Upper lobe of left lung (tissue), 6 donors: ENCODE measurements at places on chromosomes 1 and 21. TPM values are rescaled to one million over a fixed set of nuclear protein-coding genes. Genes with fewer than 3 reads are reported as not detected.

Gene RORC
- 28.3 TPM for total RNA-seq

Gene TTC24
- total RNA-seq, result not detected

Gene FCRL1
- 15.8 TPM for total RNA-seq

Gene MRAP
- total RNA-seq, result not detected

Gene CAPN8
- 78.6 TPM for total RNA-seq

Gene ZYG11A
- 0.10 TPM for total RNA-seq

Gene C1orf210
- total RNA-seq, result 12.5 TPM

Gene HUNK
- 2.6 TPM for total RNA-seq

Gene MSTO1
- 82.8 TPM for total RNA-seq

Gene NBPF6
- total RNA-seq, result not detected

Gene CNR2
- 0.30 TPM for total RNA-seq

Gene CAPZB
- total RNA-seq, result 253 TPM

- no peak overlapping the region for H3K4me3 ChIP-seq
- no peak overlapping the region for H3K27ac ChIP-seq
- H3K27me3 ChIP-seq, result no peaks in the 10 kb centered on the region
- no peaks in the 10 kb centered on the region for H3K36me3 ChIP-seq
Measured at GRCh38 chr1:204509186-204509635, 7.0 kb upstream of the MDM4 start.

DNA sequence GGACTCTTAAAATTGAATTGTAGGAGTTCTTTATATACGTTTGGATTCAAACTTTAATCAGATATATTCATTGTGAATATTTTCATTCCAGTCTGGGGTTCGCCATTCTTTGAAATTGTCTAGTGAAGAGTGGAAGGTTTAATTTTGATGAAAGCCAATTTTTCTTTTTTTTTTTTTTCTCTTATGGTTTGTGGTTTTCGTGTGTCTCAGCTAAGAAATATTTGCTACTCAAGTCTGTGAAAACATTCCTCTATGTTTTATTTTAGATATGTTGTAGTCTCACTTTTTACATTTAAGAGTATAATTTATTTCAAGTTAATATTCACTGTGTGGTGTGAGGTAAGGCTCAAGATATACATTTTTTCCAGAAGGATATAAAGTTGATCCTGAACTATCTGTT lies 220.5 kb downstream of the KCNT2 start:
- no peaks in the 10 kb centered on the region for H3K27me3 ChIP-seq
- no peak for DNase-seq
- H3K4me1 ChIP-seq, result no peaks in the 10 kb centered on the region
- H3K36me3 ChIP-seq, result no peaks in the 10 kb centered on the region
- no peak overlapping the region for H3K4me3 ChIP-seq

GRCh38 chr1:155226188-155226909 lies 17.9 kb downstream of the MTX1 start:
- DNase-seq, result peak; percentile 86
- no peaks in the 10 kb centered on the region for H3K27me3 ChIP-seq
- no peaks in the 10 kb centered on the region for H3K36me3 ChIP-seq
- peak overlapping the region; percentile 86 for H3K27ac ChIP-seq
- H3K4me1 ChIP-seq, result peaks cover 26% of the 10 kb centered on the region

GRCh38 chr1:53277326-53277725 lies 39.0 kb upstream of the MAGOH start:
- DNase-seq, result no peak
- no peaks in the 10 kb centered on the region for H3K36me3 ChIP-seq
- no peak overlapping the region for H3K4me3 ChIP-seq
- no peak overlapping the region for H3K27ac ChIP-seq

DNA sequence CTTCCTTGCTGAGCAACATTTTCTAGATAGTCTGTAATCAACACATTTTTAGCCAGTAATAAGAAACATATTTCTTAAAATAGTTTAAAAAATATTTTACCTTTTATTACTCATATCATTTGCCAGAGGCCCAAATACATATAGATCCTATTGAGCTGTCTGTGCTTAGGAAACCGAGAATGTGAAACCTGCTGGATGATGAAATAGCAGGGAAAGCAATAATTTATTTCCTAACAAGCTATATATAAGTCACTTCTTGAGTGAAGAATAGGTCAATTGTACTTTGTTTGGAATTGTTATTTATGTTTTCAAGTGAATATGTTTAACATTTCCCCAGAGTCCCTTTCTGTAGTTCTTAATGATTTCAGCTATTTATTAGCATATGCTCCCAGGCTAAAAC lies 339.9 kb upstream of the TMPRSS15 start:
- DNase-seq, result no peak
- H3K4me3 ChIP-seq, result no peak overlapping the region
- no peak overlapping the region for H3K27ac ChIP-seq
- H3K36me3 ChIP-seq, result no peaks in the 10 kb centered on the region

GRCh38 chr1:81021134-81021533 lies 779.6 kb upstream of the ADGRL2 start:
- no peaks in the 10 kb centered on the region for H3K36me3 ChIP-seq
- DNase-seq, result no peak
- no peak overlapping the region for H3K27ac ChIP-seq

- no peaks in the 10 kb centered on the region for H3K36me3 ChIP-seq
- DNase-seq, result no peak
- no peaks in the 10 kb centered on the region for H3K27me3 ChIP-seq
- H3K4me3 ChIP-seq, result no peak overlapping the region
Measured at GRCh38 chr1:10734962-10735544, 61.4 kb downstream of the CASZ1 start.

GRCh38 chr1:154178013-154178412 lies 13.9 kb downstream of the TPM3 start:
- H3K4me1 ChIP-seq, result peaks cover 66% of the 10 kb centered on the region
- H3K27ac ChIP-seq, result peak overlapping the region; percentile 26
- no peak for DNase-seq
- H3K36me3 ChIP-seq, result peaks cover 23% of the 10 kb centered on the region
- no peak overlapping the region for H3K4me3 ChIP-seq

DNA sequence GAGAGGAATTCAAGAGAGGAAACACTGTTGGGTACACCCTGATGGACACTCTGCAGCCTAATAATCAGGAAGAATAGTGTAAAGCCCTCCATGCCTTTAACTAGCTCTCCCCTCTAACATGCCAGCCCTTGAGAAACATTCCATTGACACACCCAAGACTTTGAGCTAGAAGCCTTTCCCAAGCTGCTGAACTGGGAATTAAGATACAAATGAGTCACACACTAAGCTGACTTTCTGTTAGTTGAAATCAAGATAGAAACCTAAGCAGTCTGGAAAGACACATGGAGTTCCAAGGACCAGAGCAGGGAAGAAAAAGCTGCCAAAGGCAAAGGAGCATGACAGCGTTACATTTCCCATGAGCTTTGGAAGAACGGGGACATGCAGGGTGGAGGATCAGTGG lies 380.8 kb downstream of the NPHP4 start:
- H3K36me3 ChIP-seq, result no peaks in the 10 kb centered on the region
- H3K4me1 ChIP-seq, result no peaks in the 10 kb centered on the region
- no peak overlapping the region for H3K27ac ChIP-seq
- DNase-seq, result no peak

- peak; percentile 52 for DNase-seq
- H3K27me3 ChIP-seq, result no peaks in the 10 kb centered on the region
- no peak overlapping the region for H3K4me3 ChIP-seq
- no peak overlapping the region for H3K27ac ChIP-seq
Measured at GRCh38 chr21:36804874-36805611, 106.1 kb downstream of the SIM2 start.

DNA sequence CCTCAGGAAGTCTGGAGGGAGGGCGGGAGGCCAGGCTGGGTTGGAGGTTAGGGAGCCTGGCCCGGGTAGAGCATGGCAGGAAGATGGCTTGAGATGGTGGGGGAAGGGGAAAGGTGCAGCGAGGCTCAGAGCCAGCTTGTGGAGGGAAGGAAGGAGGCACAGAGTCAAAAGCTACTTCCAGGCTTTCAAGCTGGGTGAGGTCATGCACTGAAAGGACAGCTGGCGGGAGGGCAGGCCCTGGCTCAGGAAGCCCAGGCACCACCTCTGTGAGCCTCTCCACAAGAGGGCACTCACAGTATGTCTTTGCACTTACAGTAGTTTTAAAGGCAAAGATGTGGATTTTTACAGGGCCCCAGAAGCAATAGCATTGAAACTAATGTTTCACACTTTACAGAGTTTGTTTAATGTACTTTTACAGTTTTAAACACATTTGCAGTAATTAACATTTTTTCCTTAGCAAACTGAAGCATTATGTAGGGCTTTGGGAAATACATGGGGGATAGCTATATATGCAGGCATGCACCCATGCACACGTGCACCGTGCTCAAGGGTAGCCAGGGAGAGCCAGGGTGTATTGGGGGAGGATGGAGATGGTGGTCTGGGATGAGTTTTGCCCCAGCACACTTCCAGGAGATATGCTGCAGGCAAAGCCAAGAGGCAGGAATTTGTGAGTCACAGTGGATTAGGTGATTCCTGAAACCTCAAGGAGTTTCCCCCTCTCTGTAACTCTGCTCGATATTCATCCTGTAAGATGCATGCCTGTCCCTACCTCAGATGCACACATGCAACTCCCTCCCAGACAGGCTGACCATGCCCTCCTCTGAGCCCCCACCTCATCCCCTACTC lies 6.1 kb upstream of the ADAM15 start:
- H3K4me1 ChIP-seq, result peaks cover 29% of the 10 kb centered on the region
- no peak overlapping the region for H3K4me3 ChIP-seq
- H3K27ac ChIP-seq, result peak overlapping the region; percentile 51
- peak; percentile 95 for DNase-seq
- no peaks in the 10 kb centered on the region for H3K27me3 ChIP-seq

GRCh38 chr1:221886743-221887414 lies 145.0 kb upstream of the DUSP10 start:
- no peak overlapping the region for H3K27ac ChIP-seq
- DNase-seq, result no peak
- no peaks in the 10 kb centered on the region for H3K36me3 ChIP-seq
- H3K27me3 ChIP-seq, result no peaks in the 10 kb centered on the region
- H3K4me1 ChIP-seq, result peaks cover 3% of the 10 kb centered on the region

DNA sequence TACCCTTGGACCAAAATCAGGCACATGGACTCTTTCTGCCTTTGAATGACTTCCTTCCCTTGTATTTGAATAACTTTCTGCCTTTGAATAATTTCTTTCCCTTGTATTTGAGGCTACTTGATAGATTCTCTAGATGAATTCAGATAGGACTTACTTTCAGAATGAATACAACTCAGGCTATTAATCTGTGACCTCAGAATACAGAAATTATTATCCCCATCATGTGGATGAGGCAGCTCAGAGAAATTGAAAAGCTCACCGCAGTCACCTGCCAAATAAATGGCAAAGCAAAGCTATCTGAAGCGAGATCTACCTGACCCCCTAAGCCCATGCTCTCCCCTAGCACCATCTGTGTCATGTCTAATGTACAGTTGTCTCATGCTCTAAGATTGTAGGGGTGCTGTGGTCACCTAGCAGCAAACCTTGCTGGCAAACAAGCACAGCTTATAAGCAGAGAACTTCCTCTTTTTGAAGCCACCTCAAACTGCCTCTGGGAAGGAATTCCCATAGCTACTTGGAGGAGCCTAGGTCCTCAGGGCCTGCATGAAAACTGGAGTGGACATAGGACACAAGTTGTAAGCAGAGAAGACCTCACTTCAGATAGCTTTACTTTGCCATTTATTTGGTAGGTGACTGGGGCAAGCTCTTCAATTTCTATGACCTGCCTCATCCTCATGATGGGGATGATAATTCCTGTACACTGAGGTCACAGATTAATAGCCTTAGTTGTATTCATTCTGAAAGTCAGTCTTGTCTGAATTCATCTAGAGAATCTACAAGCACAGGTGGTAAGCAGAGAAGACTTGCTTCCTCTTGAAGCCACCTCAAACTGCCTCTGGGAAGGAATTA lies 66.1 kb downstream of the FASLG start:
- no peaks in the 10 kb centered on the region for H3K4me1 ChIP-seq
- no peak overlapping the region for H3K4me3 ChIP-seq
- no peaks in the 10 kb centered on the region for H3K27me3 ChIP-seq
- H3K36me3 ChIP-seq, result no peaks in the 10 kb centered on the region
- H3K27ac ChIP-seq, result no peak overlapping the region
- DNase-seq, result no peak

GRCh38 chr21:25507522-25507921 lies 99.8 kb downstream of the MRPL39 start:
- no peak overlapping the region for H3K27ac ChIP-seq
- no peaks in the 10 kb centered on the region for H3K27me3 ChIP-seq
- H3K4me3 ChIP-seq, result no peak overlapping the region
- no peaks in the 10 kb centered on the region for H3K4me1 ChIP-seq

DNA sequence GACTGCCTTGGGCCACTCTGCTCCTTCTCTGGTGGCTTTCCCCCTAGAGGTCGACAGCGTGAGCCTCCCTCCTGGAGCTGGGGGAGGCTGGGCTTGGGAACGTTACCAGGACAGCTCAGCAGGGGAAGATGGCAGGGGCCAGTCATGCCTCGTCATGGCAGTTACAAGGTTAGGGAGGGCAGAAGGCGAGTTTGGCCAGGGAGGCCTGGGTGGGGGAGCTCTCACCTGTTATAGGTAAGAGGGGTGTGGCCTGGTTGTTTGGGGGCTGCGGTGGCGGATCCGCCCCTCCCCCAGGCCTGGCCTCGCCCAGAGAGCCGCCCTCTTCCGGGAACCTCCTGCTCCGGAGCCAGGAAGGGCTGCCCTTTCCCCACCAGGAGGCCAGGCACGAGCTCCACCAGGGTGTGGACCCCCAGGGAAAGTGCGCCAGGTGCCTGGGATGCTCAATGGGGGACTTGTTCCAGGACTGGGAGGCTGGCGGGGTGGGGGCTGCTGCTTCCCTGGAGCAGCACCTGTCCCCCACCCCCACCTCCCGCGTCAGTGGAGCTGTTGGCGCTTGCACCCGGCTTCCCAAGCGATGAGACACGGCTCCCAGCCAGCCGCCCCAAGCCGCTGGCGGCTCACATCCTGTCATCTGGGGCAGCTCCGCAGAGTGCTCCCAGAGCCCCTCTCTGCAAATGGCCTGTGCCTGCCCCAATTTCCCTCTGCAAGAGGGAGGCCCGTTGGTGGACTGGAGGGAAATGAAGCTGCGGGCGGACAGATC lies 23.6 kb upstream of the PKP1 start:
- H3K27ac ChIP-seq, result no peak overlapping the region
- no peak overlapping the region for H3K4me3 ChIP-seq
- no peaks in the 10 kb centered on the region for H3K27me3 ChIP-seq
- no peaks in the 10 kb centered on the region for H3K36me3 ChIP-seq
- H3K4me1 ChIP-seq, result peaks cover 13% of the 10 kb centered on the region
- DNase-seq, result no peak

GRCh38 chr1:189859385-189859977 lies 618.2 kb downstream of the BRINP3 start:
- no peaks in the 10 kb centered on the region for H3K4me1 ChIP-seq
- H3K36me3 ChIP-seq, result no peaks in the 10 kb centered on the region
- no peak for DNase-seq
- no peak overlapping the region for H3K4me3 ChIP-seq
- H3K27ac ChIP-seq, result no peak overlapping the region
- H3K27me3 ChIP-seq, result no peaks in the 10 kb centered on the region

- H3K27me3 ChIP-seq, result no peaks in the 10 kb centered on the region
- peak overlapping the region; percentile 96 for H3K4me3 ChIP-seq
- peaks cover 7% of the 10 kb centered on the region for H3K4me1 ChIP-seq
- DNase-seq, result no peak
Measured at GRCh38 chr1:236524895-236525184, 1.1 kb downstream of the LGALS8 start.
